ENCODE measurements at places on chromosomes 2 and 18.

GRCh38 chr18:2891526-2892431, 45.0 kb downstream of the EMILIN2 start:
- DNase-seq: no peak

DNA sequence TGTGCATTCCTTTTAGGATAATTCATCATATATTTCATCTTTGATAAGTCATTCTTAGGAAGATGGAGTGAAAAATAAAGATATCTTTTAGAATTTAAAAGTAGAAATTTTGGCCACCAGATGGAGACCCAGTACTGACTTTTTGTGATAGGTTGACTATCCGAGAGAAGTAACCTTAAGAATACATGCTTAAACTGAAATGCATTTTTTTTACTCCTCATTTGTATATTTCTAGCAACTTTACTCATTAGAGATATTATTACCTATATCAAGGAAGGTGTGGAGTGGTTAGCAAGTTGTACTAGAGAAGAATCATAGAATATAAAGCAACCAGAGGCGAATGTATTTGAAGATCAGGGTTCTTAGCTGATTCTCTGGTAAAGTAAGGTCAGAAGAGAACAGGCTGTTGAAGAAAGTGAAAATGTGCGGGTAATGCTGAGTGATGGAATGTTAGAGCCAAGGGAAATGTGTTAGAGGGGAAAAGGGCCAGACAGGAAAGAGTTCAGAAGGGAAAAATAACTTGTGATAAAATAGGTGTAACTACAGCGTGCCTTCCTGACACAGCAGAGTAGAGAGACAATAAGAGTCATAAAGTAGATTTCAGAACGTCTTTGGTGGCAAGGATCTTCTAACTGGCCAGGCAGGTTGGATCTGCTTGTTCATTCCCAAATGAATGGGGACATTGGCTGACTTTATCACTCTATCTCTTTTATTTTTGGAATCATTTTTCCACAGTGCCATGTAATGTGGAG, 52.3 kb downstream of the TDRD15 start:
- DNase-seq: no peak

DNA sequence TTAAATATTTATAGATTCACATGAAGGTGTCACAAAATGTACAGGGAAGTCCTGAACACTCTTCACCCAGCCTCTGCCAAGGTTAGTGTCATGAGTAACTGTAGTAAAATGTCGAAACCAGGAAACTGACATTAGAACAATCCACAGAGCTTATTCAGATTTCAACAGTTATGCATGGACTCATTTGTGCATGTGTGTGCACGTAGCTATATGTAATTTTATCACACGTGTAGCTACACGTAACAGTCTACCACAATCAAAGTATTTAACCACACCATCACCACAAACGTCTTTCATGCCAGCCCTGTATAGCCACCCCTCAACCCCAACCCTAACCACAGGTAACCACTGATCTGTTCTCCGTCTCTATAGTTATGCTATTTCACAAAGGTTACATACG, 211.7 kb upstream of the REV1 start:
- no peak for DNase-seq

DNA sequence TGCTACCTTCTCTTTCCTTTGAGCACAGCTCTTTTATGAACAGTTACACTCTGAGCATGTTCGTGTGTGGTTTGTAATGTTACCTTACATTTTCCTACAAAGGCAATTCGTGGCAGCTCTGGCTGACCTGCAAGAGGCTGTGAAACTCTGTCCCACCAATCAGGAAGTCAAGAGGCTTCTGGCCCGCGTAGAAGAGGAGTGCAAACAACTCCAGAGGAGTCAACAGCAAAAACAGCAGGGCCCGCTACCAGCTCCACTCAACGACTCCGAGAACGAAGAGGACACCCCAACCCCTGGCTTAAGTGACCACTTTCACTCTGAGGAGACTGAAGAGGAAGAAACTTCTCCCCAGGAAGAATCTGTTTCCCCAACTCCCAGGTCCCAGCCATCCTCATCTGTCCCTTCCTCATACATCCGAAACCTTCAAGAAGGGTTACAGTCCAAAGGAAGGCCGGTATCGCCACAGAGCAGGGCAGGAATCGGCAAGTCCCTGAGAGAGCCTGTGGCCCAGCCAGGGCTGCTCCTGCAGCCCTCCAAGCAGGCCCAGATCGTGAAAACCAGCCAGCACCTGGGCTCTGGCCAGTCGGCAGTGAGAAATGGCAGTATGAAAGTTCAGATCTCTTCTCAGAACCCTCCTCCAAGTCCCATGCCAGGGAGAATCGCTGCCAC, 56.9 kb downstream of the WDSUB1 start:
- DNase-seq: no peak

DNA sequence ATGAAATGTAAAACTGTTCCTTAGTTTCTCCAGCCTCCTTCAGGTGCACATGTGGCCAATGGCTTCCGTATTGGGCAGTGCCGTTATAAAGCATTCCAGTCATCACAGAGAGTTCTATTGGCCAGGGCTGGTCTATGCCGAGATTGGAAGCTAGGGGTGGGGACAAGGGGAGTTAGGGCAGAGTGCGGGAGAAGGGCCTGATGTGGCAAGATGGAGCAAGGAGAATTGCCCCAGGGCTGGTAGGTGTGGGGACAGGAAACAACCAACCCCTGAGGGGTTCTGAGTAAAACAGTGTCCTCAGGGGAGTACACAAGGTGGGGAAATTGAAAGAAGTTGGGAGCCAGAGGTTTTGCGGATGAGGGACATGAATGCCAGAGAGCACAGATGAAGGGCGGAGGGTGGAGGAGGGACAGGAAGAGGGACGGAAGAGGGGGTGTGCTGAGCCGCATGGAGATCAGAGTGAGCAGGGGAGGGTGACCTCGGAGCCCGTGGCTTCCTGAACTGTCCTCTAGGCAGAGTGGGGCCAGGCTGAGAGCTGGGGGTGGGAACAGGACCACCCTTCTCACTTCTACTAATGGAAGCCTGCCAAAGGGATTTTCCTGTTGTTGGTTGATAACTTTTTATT, 9.1 kb upstream of the ATP6V1C2 start:
- DNase-seq: no peak

GRCh38 chr2:86413296-86414094, 27.7 kb upstream of the KDM3A start:
- DNase-seq: no peak
